CD4-positive, alpha-beta T cell treated with Interleukin-1 beta for 1 hour (primary cell): ENCODE measurements at places on chromosomes 6 and 20.

DNA sequence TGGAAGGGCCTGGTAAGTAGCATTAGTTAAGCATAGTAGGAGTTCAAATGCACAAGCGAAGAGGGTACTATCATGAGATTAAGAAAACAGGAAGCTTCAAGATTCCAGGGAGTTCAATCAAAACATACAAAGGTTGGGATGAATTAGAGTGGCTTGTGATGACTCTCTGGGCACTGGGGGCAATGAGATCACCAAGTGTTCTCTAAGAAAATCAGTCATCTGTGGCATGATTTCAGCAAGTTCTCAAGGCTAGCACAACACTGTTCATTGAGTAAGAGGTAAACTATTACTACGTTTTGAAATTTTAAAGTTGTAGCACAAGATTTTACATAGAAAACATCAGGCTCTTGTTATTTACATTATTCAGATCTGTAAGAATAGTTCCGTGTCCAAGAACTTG lies 139.7 kb upstream of the FLRT3 start:
- no peak for DNase-seq

- DNase-seq: no peak
These were observed 43.3 kb downstream of the TGM2 start for GRCh38 chr20:38121741-38122140.

DNA sequence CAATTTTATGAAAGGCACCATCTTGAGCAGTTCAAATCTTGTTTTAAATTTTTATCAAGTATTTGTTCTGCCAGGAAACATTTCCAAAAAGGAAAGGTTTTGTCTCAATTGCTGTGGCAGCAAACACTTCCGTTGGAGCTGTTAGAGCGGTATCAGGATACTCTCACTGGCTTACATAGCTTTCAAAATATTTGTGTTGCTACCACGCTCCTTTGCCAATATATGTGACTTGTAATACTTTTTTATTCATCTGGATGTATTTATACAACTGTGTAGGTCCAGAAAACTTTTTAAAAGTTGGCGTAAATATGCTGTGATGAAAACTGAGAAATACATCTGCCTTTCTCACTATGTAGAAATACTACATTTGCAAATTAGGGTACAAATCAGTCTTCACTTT lies 37.8 kb upstream of the NHSL1 start:
- DNase-seq: no peak

GRCh38 chr6:4486568-4487315 lies 289.5 kb upstream of the CDYL start:
- no peak for DNase-seq

DNA sequence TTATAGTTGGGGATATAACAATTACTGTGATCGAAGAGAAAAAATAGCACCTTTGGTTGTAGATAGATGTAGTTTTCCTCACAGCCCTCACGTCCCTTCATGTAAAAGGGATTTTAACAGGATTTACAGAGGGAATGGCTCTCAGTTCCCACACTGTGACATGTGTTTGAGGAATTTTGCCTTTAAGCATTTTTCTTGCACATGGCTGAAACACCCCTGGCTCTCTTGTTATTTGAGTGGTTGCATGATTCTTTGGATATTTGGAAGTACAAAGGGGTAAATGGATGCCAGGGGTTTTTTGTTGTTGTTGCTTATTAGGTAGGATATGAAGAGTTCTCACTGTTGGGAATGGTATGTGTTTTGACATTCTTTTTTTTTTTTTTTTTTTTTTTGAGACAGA lies 48.2 kb downstream of the JAG1 start:
- no peak for DNase-seq

GRCh38 chr6:106903299-106903698 lies 71.2 kb downstream of the CD24 start:
- no peak for DNase-seq

GRCh38 chr6:17600527-17601385 lies 654 bp downstream of the FAM8A1 start:
- DNase-seq: peak; percentile 21

- DNase-seq: no peak
These were observed 30.5 kb upstream of the LYRM2 start for GRCh38 chr6:89669002-89669401.

DNA sequence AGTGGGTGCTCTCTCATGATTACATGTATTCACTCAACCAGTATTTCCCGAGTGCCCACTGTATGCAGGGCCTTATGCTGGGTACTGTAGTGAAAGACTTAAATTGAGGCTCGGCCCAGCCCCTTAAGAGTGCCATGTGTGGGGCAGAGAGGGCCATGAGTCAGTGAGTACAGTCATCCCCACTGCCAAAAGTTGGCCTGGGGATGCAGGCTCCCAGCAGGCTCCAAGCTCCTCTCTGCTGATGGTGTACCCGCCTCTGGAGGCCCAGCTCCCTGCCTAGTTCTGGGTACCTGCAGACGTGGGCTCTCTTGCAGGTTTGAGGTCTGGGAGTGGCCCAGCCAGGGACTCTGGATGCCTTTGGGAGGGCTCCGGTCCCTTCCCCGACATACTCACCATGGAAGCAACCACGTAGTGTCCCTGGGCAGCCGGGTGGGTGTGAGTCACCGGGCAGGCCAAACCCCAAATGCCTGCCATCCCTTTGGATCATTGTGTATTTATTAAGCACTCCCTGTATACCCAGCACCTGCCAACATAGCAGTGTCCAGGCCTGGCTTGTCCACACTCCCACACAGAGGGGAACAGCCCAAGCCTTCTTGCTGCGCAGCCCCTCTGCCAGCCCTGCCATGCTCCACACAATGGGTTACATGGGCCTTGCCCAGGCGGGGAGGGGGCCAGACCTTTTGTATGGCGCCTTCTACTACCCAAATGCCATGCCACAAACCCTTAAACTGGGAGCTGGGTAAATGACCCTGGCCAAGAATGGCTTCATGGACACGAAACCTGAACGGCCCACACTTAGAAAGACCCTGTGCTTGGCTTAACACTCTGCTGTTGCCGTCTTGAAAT lies 153.6 kb downstream of the VEGFA start:
- DNase-seq: no peak

DNA sequence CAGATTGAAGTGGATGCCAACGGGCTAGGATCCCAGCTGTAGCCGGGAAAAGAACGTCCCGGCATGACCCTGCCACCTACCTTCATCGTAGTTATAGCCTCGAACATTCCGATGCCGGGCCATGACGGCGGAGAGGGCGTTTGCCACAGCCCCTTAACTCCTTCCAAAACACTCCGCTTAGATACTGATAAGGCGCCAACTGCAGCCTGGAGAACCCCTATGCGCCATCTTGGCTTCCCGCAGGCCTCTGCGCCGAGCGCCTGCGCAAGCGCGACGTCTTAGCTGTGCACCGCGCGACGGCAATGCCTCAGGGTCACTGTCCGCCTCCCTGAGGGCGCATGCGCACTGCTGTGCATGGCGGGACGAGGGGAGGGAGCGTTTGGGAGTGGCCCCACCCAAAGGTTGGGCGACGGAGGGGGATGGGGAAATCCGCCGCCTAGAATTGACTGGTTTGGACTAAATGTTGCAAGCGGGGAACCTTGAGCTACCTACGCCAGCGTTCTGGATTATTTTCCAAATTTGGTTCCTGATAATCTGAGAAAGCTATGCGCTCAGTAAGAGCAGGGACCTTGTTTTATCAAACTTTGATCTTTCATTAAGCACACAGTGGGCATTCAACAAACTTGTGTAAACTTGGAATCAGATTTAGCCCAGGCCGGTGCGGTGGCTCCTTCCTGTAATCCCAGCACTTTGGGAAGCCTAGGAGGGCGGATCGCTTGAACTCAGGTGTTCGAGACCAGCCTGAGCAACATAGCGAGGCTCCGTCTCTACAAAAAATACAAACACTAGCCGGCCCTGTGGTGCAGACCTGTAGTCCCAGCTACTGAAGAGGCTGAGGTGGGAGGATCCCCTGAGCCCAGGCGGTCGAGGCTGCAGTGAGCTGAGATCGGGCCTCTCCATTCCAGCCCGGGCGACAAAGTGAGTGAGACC lies at the start of gene HBS1L:
HBS1L (minus strand) TSS at position 254 of the 930 bp plus-strand sequence; CDS start at position 123, 131 bp downstream.
- DNase-seq: peak; percentile 99

GRCh38 chr6:169335301-169335700 lies 81.7 kb upstream of the THBS2 start:
- DNase-seq: no peak

GRCh38 chr6:106177786-106178185 lies 91.7 kb downstream of the PRDM1 start:
- DNase-seq: no peak

DNA sequence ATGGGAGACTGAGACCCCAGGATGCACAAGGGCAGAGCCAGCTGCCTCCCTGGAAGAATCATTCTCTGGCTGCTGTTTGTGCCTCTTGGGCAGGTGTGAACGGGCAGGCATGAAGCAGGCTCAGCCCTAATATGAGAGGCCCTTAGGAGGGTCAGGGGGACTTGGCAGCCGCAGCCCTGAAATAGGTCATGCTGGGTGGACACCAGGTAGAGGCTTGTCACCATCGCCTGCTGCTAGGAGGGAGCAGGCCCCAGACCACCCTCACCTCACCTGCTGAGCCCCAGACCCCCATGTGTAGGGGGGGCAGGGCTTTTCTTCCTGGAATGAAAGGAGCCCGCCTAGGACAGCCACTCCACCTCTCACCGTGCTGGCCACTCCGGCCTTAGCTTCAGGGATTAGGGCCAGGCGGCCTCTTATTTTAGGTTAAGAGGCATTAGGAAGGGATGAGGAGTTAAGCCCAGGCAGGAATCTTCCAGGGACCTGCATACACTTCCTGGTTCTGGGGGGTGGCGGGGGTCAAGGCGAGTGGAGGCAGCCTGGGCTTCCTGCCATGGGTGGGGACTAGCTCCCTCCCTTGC lies 92.4 kb downstream of the ASXL1 start:
- DNase-seq: no peak

DNA sequence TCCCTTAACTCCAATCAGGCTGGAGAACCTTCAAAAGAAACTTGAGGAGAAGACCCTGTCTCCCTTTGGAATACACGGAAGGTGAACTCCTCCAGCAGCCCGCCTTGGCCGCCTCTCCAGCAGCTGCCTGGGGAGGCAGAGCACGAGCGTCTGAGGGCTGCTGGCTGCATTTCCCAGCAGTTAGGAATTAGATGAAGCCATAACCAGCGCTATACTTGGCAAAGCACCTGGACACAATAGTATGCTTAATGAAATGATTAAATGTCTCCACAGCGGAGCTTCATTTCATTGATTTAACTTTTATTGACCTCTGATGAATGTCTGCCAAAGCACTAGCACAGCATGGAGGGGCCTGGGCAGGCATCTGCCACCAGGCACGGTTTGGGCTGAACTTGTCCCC lies 73.5 kb downstream of the TMEM242 start:
- DNase-seq: no peak

DNA sequence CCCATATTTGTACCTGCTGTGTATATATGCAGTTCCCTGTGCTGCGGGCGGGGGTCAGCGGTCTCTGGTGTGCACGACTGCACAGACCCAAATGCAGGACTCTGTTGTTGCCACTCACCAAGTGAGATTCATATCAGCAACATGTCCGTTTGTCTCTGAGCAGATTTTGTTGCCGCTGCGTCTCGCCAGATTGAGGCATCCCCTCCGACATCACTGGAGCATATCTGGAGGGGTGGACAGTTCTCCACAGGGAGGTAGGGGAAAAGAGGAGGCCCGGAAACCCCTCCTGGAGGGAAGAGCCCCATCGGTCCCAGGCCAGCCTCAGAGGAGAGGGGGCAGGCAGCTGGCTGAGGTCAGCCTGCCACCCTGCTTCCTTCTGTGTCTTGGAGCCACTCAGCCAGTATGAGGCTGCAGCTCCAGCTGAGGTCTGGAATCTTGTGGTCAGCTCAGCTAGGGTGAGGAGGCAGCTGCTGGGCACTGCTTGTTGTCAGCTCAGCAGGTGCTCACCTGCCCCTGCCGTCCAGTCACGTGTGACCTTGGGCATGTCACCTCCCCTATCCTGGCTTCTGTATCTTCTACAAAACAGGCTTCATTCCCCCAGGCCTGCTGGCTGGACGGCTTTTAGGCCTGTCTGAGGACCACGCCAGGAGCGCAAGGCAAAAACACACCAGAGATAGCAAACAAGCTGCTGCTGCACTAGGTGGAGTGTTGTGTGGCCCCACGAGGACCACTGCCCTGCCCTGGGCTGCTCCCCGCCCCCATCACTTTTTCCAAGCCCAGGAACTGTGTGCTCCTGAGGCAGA lies 47.1 kb downstream of the HNF4A start:
- DNase-seq: no peak

GRCh38 chr6:52667572-52667971 lies 3.3 kb upstream of the TMEM14A start:
- DNase-seq: no peak

DNA sequence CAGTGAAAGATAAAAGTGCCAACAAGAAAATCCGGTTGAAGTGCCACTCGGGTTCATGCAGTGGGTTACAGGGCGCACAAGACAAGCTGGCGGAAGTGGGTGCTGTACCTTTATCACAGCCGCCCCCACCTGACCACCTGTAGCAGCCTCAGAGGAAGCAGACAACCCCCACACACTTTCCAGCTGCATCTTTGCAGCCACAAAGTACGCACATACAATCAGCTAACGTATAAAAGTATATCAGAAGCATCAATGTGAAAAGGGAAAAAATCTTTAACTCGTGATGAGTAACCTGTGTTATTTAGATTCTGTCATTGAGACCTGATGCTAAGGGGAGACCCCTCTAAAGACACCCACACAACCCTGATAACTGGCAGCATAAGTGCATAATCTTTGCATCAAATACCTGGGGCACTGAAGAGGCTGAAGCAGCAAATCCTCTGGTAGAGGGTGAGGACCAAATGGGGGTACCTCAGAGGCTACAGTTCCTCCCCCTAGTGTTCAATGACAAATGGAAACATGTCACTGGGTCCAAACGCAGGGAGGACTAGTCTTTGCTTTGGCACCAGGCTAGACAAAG lies 22.1 kb downstream of the BACH2 start:
- DNase-seq: peak; percentile 88

DNA sequence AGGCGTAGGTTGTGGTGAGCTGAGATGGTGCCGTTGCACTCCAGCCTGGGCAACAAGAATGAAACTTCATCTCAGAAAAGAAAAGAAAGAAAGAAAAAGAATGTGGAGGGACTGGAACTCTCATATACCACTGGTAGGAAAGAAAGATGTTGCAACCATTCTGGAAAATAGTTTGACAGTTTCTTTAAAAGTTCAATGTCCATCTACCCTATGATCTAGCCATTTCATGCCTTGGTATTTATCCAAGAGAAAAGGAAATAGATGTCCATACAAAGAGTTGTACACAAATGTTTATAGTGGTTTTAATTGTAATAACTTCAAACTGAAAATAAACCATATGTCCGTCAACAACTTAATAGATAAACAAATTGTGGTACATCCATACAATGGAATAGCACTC lies 190.1 kb upstream of the ZNF217 start:
- DNase-seq: no peak
